Stimulated activated CD4-positive, alpha-beta T cell treated with anti-CD3 and anti-CD28 coated beads, Interleukin-1b, Interleukin-23, amount 100 ng/mL, for 4 hours (primary cell): ENCODE measurements at places on chromosomes 7 and 10.

GRCh38 chr7:29005829-29006228 lies 47.7 kb upstream of the TRIL start:
- no peak for DNase-seq

DNA sequence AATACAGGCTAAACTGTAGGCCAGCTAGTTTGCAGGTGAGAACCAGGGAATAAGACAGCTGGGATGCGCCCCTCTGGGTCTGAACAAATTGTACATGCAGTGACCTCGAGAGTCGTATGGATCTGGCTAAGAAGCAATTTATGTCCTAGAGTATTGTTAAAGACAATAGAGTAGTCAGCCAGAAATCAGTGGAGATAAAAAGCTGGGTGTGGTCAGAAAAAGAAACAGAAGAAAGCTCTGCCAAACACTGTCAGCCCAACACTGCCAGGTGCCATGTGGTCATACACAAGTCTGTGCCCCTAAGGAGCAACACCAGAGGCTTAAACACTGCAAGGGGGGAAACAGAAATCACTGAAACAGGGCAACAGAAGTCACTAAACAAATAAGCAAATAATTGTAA lies 62.2 kb downstream of the CNOT4 start:
- DNase-seq: no peak

DNA sequence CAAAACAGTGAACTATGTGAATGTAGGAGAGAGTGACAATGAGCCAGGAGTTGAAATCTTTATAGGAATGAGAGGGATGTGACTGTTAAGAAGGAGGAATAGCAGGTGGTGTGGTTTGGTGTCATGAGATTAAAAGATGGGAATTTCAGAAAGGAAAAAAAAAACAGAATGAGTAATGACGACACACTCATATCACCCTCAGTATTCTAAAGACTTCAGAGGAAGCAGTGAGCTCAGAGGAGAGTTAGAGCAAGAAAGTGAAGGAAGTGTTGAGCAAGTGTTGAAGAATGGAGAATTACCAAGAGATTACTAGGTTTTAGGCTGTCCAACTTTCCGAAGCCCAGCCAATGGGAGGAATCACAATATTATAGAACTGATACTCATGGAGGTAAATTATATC lies 220.5 kb upstream of the HGF start:
- no peak for DNase-seq

DNA sequence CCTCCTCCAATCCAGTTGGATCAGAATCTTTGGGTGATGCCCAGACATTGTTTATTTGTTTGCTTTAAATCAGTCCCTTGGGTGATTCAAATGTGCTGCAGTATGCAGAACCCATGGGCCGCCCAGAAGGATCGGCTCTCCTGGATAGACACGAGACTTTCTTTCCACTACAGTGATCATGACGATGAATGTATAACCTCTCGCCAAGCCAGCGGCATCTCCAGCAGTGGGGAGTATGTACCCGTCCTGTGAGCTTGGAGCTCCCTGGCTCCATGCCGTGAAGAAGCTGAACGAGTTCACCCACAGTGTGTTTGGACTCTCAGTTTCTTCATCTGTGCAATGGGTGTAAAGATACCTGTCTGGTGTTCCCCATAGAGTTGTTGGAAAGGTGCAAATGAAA lies 162.3 kb downstream of the CAMK1D start:
- no peak for DNase-seq

DNA sequence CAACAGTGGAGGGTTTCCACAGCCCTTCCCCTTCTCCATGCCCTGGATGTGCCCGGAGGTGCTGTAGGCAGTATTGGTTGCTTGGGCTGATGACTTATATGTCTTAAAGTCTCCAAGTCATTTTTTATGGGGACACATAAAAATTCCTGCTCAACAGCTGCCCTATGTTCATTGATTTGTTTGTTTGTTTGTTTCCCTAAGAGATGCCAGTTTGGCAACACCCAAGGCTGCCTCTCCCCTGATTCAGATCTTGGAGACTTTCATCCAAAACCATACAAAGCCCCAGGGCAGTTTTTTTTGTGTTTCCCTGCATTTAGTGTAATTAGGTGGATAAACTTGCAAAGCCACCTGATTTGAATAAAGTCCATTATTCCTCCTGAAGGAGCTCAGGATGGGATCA lies 115.3 kb downstream of the PLPP4 start:
- no peak for DNase-seq

- no peak for DNase-seq
Measured at GRCh38 chr10:98268694-98269431, 869 bp upstream of the LOXL4 start.

GRCh38 chr10:86258499-86258898 lies 108.1 kb downstream of the GRID1 start:
- no peak for DNase-seq

- DNase-seq: no peak
Measured at GRCh38 chr10:650886-651615, 38.4 kb downstream of the DIP2C start.

DNA sequence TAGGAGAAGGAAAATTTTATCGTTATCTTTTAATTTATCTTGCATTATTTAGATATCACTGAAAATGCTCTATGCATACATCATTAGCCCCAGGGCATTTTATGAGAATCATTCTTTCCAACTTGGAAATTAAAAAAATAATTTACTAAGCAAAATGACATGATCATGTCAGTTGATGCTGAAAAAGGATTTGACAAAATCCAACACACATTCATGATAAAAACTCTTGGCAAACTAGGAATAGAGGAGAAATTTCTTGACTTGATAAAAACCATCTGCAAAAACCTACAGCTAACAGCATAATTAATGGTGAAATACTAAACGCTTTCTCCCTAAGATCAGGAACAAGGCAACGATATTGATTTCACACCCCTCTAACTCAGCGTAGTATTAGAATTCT lies 40.2 kb upstream of the RSU1 start:
- no peak for DNase-seq

GRCh38 chr10:93512565-93512964 lies 16.2 kb downstream of the CEP55 start:
- no peak for DNase-seq

- DNase-seq: no peak
Measured at GRCh38 chr7:108028111-108028510, 25.1 kb upstream of the LAMB1 start.

GRCh38 chr7:102073931-102074880 lies 212.5 kb upstream of the SH2B2 start:
- DNase-seq: no peak

GRCh38 chr10:119454316-119454715 lies 88.2 kb downstream of the RGS10 start:
- no peak for DNase-seq

GRCh38 chr10:92880233-92880861 lies 32.0 kb downstream of the EXOC6 start:
- no peak for DNase-seq

- no peak for DNase-seq
Measured at GRCh38 chr10:132859084-132859855, 73.3 kb upstream of the NKX6-2 start.

DNA sequence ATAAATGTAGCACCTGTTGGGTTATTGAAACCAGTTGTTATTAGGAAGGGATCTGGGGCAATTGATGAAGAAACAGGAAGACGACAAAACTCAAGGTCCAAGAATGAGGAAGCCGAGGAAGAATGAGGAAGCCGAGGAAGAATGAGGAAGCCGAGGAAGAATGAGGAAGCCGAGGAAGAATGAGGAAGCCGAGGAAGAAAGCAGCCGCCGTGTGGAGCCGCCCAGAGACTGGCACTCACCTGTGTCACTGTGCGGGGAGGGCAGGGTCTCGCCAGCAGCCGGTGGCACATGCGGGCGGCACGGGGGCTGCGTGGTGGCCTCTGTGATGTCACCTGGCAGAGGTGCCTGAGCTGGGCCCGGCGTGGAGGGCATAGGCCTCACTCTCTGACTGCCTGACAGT lies 71.1 kb upstream of the CFAP46 start:
- DNase-seq: no peak

- DNase-seq: no peak
Measured at GRCh38 chr7:33933611-33934281, 28.4 kb downstream of the BMPER start.
